ENCODE measurements at places on chromosomes 12 and 14.

DNA sequence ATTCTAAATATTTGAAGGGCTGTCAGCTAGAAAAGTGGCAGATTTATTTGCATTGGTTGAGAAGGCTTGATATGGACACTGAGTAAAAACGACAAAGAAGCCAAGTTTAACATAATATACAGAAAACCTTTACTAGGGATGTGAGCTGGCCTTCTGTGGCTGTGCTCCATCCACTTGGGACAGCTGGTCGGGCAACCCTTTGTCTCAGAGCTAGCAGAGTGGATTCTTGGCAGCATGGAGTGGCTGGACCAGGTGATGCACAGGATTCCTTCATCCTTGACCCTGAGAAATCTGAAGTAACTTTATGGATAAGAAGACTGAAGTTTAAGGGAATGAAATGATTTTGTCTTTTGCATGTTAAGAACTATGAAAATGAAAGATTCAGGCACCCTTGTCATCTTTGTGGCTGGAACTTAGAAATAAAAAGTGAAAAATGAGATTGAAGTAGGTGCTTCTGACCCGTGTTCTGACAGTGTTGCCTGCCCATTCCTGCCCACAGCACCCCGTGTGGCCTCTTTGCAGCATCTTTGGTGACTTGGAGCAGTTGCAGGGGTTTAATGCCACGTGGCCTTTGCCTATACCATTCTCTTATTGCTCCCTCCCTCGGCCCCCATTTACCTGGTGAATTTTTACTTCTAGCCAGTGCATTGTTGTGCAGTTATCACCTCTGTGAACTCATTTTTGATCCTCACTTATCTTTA, 32.6 kb downstream of the PELI2 start:
- no peak for DNase-seq

DNA sequence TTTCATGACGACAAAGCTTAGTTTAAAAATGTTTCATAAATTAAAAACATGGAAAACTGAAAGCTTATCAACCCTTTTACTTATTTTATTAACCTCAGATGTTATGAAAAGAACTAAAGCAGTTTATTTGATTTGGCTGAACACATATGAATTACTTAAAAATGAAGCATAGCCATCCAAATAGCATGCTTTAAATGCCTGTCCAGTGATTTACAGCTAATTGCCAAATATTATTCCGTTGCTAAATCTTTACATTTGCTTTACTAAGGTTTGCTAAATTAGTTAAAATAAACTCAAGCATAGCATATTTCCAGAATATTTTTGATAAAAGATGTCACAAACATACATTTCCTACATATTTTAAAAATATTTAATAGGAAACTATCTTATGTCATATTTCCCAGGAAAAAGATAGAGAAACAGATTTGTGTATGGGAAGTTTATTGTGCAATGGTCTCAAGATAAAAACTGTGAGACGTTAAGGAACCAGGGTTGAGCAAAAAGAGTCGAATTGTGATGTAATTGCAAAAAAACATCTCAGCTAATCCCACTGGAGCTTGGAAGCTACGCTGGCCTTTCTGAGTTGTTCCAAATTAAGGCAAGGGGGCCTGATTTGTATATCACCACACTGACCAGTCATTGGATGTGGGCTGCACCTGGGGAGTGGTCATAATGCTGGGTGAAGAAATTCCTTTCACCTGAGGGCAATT, 25.8 kb downstream of the GPR135 start:
- no peak for DNase-seq

DNA sequence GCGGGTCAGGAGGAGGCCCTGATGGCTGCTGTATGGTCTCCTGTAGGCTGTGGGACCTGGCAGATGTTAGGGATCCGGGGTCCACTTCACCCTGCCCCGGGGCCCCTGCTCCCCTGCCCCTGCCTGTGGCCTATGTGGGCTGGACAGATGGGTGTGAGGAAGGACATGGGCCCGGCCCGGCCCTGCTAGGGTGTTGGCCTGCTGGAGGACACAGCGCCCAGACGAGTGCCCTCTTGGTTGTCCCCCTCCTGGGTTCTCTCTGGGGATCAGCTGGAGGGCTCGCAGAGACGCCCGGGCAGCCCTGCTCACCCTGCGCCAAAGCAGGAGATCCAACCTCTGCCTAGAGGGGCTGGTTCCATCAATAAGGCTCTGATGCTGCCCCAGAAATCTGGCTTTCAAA, 36.2 kb downstream of the BEGAIN start:
- DNase-seq, result no peak

DNA sequence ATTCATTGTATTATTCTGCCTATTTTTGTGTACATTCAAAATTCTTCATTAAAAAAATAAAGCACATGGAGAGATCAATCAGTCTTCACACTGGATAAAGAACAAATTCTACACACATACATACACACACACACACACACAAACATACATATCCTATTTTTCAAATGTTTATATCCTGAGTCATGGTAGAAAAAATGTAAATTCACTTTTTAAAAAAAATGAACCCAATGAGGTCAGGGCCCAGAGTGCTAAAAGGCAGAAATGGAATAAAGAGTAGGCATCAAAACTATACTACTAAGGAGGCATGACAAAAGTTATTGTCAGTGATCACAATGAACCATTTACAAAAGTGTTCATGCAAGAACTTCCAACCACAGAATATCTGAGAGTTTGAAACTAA, 17.3 kb downstream of the GALC start:
- no peak for DNase-seq

- no peak for DNase-seq
Observed at GRCh38 chr12:114686773-114687500, 3.0 kb upstream of the TBX3 start.

DNA sequence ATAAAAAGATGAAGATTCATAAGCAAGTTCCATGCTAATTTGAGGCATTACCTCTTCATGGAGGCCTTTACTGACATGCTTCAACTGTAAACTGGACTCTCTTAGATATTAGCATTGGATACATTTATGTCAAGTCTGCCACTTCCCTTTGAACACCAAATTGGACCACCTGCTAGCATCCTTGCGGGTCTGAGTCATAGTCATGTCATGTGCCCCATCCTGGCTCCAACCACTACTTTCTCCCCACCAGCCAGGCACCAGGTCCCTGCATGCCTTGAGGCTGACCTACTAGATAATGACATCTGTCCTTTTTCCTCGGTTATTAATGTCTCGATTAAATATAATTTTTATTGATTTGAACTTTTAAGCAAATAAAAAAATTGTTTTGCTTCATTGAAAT, 32.9 kb upstream of the EEA1 start:
- DNase-seq, result no peak

DNA sequence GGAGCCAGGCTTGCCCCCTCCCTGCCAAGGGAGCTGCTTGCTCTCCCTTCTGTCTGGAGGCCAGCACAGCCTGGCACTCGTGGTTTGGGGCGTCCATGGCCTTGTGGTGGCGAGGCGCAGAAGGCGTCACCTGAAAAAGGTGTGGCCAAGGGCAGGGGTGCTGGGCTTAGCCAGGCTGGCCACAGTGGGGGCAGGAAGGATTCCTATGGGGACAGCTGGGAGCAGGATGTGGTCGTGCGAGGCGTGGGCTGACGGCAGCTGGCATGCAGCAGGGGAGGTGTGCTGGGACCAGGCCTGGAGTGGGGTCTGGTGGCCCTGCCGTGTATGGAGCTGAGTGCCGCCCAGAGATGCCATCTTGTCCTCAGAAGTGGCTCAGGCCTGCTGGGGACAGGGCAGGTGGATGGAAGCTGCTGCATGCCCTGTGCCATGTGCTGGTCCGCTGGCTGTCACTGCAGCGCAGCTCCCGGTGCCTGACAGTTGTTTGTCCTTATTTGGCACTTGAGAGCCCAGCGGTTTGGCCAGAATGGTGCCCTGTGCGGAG, 30.0 kb downstream of the SH2B3 start:
- DNase-seq, result no peak

DNA sequence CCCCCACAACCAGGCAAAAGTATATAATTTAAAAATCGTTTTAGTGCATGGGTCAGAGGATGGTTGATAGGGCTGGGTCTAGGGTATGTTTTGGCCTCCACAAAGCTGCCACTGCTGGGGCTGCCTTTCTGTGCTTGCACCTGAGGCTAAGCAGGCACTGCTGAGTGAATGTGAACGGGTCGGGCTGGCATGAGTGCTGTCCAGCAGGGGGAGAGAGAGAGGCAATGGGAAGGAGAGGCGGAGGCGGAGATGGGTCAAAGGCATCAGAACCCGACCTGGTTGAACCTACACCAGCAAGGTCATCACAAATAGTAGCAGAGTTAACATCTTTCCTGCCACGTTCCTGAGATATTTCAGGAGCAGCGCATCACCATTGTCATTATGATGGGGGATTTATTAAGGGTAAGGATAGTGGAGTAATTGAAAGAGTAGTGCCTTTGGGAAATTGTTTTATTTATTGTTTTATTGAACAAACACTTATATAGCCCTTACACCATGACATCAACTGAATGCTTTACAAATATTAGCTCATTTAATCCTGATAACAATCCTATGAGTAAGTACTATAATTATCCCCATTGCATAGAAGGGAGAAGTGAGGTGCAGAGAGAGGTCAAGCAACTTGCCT, 5.8 kb upstream of the NRXN3 start:
- DNase-seq, result no peak

DNA sequence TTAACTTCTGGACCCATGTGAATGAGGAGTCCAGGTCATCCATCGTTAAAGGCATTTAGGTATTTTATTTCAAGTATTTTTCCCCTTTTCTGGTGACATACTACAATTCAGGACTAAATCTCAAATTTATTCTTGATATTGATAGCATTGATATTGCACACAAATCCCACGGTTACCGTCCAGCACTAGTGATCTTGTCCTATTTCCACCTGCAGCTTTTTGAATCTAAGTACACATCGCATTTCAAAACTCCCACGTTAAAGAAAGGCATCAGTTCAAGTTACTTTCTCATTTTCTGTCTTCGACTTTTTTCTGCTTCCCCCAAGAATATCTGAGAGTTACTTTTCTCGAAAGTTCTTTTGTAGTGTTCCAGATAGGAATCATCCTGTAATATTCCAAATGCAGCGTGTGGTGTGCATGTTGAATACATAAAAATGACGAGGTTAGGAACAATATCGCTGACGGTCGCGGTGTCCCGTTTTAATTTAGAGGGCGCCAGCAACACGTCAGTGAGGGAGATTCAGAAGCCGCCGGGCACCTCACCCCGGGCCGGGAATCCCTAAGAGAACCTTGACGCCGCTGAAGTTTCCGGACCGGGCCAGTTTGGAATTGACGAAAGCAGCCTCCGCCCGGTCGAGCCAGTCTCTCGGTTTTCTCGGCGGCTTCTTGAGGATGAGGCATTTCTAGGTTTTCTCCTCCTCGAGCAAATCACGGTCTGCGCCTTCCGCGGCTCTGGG, 569 bp upstream of the RGS6 start:
- no peak for DNase-seq

DNA sequence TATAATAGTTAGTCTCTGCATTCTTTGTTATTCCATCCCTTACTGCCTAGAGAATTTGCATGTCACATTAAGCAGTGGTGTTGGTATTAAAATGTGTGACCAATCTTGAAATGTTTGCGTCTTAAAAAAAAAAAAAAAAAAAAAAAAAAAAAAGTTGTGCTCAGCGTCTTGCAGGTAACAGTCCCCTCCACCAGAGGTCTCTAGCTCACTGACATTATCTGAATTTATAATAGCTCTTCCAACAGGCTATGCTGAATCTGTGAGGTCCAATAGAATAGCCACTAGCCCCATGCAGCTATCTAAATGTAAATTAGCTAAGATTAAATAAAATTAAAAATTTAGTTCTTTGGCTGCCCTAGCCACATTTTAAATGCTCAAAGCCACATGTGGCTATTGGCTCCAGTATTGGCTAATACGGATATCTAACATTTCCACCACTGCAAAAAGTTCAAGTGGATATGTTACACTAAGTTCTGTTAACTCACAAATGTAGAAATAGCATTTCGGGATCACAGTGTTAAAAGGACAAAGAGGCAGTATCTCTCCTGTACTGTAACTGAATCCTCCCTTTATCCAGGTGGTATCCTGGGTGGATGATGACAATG, 28.7 kb downstream of the NKX2-8 start:
- DNase-seq, result no peak

DNA sequence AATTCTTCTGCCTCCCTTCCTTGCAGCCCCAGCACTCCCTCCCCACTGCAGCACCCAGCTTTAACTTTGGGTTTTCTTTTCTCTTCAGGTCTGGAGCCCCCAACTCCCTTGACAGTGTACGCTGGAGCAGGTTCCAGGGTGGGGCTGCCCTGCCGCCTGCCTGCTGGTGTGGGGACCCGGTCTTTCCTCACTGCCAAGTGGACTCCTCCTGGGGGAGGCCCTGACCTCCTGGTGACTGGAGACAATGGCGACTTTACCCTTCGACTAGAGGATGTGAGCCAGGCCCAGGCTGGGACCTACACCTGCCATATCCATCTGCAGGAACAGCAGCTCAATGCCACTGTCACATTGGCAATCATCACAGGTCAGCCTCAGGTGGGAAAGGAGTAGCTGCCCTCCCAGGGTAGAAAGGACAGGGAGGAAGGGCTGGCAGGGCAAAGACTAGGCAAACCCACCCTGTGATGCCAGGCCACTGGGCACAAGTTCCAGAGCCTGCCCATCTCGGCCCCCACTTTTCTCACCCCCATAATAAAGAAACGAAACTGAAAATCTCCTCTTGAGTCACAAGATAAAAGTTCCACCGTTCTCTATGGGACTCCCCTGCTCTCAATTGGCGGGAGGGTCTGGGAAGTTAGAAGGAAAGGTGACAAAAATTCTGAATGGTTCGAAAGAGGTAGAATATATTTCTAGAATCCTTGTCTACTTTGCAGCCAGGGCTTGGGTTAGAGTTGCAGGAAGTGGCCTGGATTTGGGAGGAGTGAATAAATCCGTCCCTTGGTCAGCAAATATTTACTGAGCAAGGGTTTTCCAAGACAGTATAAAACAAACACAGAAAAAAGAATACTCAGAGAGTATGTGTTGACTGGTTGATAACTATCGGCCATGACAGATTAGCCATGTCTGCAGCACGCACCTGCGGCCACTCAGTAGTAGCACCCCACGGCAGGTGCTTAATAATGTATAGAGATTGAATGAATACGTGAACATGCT, 3.2 kb downstream of the LAG3 start:
- no peak for DNase-seq

GRCh38 chr12:130266751-130267150, 70.9 kb upstream of the PIWIL1 start:
- no peak for DNase-seq

- no peak for DNase-seq
Observed at GRCh38 chr12:6262211-6262610, 48.3 kb upstream of the PLEKHG6 start.

All from stimulated activated CD8-positive, alpha-beta memory T cell treated with anti-CD3 and anti-CD28 coated beads, Interleukin-2, amount 100 ng/mL, for 1 hour (primary cell).